ENCODE measurements at places on chromosomes 6 and 20.

- DNase-seq, result no peak
Measured at GRCh38 chr20:44835116-44835515, 24.8 kb upstream of the RIMS4 start.

- no peak for DNase-seq
Measured at GRCh38 chr20:10201321-10201870, 17.2 kb upstream of the SNAP25 start.

- no peak for DNase-seq
Measured at GRCh38 chr6:156598855-156599180, 178.4 kb upstream of the ARID1B start.

- no peak for DNase-seq
Measured at GRCh38 chr6:53284901-53285300, 63.8 kb downstream of the ELOVL5 start.

DNA sequence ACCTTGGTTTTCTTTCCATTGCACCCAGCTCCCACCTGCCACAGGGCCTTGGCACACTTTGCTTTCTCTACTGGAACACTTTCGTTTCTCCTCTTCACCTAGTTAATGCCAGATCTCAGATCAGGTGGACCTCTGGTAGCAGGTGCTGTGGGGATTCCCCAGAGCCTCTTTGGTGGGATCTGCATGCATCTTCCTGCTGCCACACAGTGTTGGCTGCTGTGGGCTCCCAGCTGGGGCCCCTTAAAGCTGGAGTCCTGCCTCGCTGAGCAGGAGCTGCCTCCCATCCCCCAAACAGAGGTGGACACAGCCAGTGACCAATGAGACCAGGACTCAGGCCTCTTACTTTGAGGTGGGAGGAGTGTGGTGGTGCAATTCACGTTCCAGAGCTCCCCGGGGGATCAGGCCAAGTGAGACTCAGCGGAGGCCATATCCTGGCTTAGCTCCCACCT lies 28.4 kb downstream of the CEBPB start:
- DNase-seq, result no peak

- no peak for DNase-seq
Measured at GRCh38 chr20:61292821-61293612, 41.0 kb downstream of the CDH4 start.

DNA sequence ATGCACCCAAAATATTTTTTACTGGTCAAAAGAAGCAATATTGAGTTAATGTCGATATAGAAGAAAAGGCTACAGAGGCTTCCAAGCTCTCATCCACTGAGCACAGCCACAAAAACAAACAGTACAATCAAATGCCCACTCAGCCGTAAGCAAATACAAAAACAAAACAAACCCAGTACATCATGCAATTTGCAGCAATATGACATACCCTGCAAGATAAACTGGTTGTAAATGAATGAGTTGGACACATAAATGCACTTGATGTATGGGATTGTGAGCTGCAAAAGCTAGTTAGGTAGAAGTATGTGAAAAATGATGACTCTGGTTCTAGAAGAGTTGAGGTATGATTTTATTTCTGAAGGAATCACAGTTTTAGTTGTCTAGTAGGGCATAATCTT lies 83.9 kb downstream of the SESN1 start:
- peak; percentile 14 for DNase-seq

GRCh38 chr6:92122746-92123145 lies 1296.6 kb downstream of the EPHA7 start:
- DNase-seq, result peak; percentile 13

DNA sequence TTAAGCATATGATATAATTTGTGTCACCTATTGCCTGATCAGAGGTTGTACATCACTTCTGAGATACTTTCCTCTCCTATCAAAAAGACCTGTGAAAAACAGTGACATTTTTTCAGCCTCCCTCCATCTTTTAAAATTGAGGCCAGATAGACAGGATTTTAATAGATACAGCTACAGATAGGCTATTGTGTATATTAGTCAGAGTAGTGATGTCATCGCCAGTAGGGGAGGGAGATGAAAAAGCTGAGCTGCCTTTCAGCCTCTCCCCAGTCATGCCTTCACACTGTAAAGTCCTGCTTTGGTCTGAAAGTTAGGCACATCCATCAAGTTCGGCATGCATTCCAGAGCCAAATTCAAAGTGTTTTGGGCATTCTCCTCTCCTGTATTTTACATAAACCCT lies 7.9 kb upstream of the PABPC1L start:
- DNase-seq, result no peak

DNA sequence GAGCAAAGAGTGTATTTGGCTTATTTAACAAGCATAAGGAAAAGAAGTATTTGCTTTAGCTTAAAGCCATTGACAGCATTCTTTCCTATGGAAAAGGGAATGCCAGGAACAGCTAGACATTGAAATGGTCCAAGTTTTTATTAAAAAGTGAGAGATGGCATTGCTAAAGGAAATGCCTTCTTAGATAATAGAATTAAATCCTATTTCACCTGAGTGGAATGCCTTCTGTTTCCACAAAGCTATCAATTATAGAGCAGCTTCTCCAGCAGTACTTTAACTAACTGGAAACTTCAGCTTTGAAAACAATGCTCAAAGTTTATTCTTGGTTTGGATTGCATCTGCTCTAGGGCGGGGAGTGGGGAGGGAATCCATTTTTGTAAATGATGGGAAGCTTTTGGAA lies 85.1 kb upstream of the CNKSR3 start:
- no peak for DNase-seq

- no peak for DNase-seq
Measured at GRCh38 chr6:162123797-162124196, 603.8 kb downstream of the PRKN start.

GRCh38 chr20:24993337-24994185 lies 1.0 kb upstream of the APMAP start:
- DNase-seq, result peak; percentile 62

GRCh38 chr6:113122060-113122459 lies 735.1 kb upstream of the MARCKS start:
- no peak for DNase-seq

DNA sequence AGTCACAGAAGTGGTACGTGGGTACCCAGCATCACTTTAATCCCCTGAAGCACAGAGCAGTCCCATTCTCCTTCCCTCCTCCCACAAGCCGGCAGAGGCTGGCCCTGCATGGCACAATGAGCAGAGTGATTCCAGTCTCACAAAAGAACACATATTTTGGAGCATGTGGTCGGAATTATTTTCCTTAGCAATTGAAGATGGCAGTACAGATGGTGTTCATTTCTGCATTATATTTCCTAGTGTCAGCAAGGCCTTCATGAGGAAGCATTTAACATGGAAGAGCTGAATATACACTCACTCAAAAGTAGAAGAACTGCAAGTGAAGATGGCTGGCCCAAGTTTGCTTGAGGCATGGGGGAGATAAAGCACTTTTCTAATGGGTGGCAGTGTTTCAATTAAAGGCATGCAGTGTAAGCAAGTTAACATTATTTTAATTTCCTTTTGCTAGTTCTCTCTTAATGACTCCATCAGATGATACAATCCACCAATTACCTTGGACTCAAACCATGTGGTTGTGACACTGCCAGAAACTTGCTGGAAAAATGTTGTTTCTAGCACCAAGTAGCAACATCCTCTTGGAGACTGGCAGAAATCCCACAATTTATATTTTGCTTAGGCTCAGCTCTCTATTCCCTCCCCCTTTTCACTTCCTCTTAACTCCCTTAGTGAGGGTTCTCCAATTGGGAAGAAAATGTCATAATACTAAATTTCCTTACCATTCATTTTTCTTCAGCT lies 74.4 kb downstream of the ARHGAP18 start:
- no peak for DNase-seq

DNA sequence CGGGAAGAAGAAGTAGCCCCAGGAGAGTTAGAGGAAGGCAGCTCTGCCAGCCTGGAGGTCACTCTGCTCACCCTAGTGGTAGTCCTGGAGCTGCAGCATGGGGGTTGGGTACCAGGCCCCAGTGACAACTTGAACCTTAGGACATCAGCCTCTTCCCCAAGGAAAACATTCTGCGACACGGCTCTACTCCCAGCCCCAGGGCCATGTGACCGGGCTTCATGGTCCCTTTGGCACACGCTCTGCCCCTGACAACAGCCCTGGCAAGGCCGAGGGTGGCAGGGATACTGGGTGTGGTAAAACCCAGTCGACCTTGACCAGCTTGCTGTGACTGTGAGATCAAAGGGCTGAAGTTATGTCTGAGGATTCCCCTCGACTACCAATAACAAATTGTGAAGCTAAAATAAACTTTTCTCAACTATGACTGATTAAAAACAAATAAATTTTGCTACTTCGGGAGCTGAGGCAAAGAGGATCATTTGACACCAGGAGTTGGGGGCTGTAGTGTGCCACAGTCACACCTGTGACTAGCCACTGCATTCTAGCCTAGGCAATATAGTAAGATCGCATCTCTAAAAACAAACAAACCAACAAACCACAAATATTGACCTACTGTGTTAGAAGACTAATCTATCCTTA lies 24.4 kb upstream of the ARID1B start:
- no peak for DNase-seq

GRCh38 chr20:17898548-17898994 lies 70.0 kb downstream of the SNX5 start:
- DNase-seq, result peak; percentile 8

DNA sequence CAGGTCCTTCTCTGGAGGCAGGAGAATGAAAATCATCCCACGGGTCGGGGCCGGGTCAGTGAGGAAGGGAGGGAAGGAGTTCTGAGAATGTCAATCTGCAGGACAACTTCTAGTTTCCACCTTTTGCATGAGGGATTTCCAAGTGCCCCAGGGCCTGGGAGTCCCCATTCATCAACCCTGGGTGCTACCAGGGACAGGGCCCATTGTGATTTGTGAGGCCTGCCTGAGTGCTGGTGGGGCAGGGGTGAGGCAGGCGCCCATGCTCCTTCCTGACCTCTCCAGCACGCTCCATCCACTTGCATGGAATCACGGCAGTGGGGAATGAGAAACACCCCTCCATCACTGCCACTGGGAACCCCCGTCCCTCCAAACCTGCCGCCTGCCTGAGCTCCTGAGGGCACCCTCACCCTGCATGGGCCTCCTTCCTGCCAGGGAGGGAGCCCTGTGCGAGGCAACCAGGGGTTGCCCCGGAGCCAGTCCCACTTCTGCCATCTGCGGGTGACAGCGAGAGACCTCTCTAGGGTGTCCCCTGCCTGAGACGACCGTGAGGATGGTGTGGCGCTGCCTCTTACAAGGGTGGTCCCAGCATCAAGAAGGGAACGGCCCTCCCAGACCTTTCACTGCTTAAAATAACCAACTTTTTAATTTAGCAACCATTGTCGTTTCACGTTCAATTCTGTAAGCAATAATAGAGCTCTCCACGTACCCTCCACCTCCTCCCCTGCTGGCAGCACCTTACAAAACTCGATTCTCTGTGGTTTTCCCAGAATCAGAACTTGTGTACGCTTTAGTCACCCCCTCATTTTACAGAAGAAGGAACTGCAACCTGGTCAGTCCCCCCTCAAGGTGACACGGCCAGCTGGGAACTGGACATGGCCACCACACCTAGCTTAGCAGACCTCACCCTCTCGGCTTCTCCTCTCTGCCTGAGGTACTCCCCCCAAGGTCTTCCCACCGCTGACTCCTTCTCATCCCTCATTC lies 28.6 kb downstream of the PMEPA1 start:
- no peak for DNase-seq

DNA sequence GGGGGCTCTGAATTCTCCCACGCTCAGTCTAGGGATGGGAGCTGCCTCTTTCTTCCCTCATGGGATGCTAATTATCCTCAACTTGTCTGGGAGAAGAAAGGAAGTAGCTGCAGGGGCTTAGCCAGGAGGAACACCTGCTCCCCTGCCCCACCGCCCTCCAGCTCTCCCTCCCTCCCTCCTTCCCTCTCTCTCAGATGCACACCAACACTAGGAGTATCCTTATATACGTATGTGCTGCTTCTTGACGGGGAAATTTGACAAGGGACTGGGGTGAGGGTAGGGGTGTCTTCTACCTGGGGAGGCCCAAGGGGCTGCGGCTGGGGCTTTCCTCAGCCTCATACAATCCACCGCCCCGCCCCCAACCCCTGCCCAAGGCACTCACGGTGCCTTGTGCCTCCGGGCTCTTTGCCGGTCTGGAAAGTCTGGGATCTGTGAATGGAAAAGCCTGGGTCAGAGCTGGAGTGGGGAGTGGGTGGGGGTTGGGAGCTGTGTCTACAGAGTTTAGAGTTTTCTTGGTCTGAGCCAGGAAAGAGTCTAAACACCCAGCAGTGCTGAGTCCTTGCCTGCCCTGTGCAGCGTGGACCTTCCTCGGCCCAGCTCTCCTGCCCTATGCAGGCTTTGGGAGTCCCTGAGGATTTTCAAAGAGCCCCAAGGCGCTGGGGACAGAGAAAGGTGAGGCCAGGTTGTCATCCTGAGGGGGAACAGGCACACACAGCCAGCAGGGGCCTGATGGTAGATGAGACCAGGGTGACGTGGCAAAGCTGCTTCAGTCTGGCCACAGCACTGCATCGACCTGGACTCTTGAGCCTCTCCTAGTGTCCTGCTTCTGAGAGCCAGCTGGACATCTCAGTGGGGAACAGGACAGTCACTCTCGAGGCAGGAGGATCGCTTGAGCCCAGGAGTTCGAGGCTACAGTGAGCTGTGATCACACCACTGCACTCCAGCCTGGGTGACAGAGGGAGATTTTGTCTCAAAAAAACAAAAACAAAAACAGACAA lies 29.3 kb upstream of the EMILIN3 start:
- DNase-seq, result no peak

GRCh38 chr6:35919085-35919826 lies 1.6 kb downstream of the SRPK1 start:
- DNase-seq, result no peak

- DNase-seq, result no peak
Measured at GRCh38 chr6:100260584-100260983, 204.1 kb downstream of the SIM1 start.

DNA sequence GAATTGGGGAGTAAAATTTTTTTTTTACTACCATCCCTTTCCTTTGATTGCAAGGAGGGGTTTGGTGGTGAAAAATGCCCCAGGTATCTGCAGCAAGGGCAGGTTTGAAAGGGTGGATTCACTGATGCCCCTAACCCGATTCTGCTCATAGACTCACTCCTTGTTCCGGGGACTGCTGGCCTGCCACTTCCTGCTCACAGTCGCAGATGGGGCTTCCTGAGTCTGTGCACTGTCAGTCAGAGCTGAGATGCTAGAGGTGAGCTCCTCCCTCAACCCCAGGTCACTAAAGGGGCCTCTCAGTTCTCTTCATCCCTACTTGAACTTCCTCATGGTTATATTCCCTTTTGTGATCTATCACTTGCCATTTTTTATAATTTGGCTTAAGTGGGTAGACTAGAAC lies 357.9 kb downstream of the FARS2 start:
- DNase-seq, result no peak

DNA sequence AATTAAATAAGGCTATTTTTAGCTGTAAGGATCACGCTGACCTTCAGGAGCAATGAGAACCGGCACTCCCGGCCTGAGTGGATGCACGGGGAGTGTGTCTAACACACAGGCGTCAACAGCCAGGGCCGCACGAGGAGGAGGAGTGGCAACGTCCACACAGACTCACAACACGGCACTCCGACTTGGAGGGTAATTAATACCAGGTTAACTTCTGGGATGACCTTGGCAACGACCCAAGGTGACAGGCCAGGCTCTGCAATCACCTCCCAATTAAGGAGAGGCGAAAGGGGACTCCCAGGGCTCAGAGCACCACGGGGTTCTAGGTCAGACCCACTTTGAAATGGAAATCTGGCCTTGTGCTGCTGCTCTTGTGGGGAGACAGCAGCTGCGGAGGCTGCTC lies 84.0 kb downstream of the RAMACL start:
- DNase-seq, result no peak

All from NCI-H1694 treated with DMSO at 0.1 percent for 48 hours (cell line).